NCI-H1436 (cell line): ENCODE measurements at places on chromosomes 6 and 20.

DNA sequence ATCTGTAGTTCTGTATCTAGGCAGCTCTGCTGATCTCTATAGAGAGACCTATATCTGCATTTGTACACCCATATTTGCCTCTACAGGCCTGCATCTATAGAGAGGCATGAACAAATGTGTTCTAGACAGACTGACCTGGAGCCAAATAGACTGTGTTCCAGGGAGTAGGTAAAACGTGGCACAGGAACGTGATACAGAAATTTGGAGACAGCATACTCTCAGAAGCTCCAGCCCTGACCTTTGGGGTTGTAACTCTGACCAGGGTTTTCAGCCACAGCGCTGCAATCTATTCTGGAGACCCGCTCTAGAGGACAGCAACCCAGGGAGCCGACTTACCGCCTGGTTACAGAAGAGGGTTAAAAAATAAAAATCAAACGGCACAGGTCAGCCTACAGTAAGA lies 983 bp downstream of the RBBP9 start:
- no peak for DNase-seq

GRCh38 chr6:28696167-28696566 lies 170.5 kb downstream of the GPX5 start:
- DNase-seq: no peak

GRCh38 chr6:159854959-159855358 lies 35.8 kb upstream of the MAS1 start:
- DNase-seq: no peak

GRCh38 chr6:107894809-107895396 lies 63.1 kb downstream of the SEC63 start:
- DNase-seq: no peak

DNA sequence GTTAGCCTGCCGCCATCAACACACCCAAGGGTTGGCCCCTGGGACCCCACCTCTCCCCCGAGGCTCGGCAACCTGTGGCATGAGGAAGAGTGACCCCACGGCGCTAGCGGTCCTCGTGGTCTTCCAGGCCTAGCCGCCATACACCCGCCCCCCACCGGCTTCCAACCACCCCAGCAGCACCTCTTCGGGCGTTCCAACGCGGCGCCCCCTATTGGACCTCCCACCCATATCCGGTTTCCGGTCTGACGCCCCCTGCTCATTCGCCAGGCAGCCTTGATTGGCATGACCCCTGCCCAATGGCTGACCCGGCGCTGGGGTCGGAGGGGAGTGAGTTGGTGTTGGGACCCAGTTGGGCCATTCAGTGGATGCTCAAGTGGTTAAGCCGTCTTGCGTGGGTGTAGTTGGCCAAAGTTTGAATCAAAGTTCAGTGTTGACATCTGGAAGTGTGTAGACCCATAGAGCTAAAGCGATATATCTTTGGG lies at the start of gene GNAS-AS1:
Gene GNAS-AS1 (minus strand): TSS at position 210 of the 482 bp plus-strand sequence.
- DNase-seq: no peak

DNA sequence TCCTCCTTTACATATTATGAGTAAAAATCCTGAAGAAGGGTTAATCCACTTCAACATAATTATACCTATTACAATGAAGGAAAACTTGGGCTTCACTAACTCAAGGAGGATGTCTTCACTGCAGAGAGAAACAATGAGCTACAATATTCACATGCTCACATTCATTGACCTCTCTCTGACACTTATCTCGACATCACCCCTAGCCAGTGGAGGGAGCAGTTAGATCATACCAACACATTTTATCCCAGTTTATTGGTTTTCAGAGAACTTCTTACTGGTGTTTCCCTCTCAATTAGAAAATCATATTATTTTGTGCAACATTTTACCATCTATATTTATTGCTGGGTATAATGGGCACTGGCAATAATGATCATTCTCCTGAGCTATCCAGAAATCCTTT lies 646.5 kb downstream of the TENT5A start:
- DNase-seq: no peak

DNA sequence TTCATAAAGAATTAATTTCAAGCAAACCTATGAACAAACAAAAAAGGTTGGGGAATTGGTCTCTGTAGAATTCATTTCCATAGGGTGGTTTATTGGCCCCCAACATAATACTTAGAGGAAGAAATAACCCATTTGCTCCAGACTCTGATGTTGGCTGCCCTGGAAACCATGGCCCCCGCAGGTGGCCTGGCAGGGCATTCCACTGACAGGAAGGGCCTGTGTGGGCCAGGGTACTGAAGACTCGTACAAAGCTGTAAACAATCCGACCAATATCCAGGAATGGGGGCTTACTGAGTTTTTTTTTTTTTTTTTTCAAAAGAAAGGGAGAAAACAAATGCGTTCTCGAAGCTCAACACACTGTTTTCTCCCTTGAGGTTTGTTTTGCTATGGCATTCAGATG lies 59.5 kb downstream of the CLIC5 start:
- no peak for DNase-seq

DNA sequence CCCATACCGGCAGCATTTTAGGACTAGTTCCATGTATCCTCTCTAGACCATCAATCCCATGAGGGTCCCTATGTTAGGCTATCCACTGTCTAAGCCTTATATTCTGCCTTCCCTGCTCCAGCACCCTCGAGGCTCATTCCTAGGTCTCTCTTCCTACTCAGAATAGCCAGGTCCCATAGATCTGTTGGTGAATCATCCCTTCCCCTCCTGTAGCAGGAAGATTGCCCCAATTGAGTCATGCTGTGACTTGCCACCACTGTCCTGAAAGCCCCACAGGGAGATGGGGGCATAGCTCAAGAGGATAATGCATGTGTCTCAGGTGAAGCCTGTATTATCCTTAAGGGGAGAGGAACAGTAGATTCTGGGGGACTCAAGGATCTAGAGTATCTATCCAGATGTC lies 143.1 kb upstream of the MOCS1 start:
- DNase-seq: no peak

DNA sequence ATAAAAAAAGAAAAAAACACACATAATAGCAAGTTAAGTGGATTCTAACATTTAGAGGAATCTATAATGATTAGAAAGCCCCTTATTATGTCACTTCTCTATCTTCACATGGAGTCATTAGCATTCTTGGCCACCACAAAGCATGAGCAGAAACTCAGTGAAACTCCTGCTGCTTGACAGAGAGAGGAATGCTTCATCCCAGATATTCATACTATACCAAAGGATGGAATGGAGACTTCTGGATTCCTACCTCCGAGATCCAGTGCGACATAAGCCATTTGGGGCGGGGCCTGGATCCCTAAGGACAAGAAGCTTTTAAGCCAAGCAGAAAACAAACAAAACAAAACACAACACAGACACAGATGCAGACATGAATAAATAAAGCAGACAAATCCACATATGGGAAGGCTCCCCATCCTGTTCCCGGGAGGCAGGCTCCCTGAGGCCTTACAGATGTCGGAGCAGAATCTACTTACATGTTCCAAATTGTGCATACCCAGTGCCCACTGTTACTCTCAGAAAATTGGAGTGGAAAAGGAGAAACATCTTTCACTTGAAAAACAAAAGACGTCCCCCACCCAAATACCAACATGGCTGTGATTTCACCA lies 727.3 kb downstream of the MAFB start:
- DNase-seq: no peak

DNA sequence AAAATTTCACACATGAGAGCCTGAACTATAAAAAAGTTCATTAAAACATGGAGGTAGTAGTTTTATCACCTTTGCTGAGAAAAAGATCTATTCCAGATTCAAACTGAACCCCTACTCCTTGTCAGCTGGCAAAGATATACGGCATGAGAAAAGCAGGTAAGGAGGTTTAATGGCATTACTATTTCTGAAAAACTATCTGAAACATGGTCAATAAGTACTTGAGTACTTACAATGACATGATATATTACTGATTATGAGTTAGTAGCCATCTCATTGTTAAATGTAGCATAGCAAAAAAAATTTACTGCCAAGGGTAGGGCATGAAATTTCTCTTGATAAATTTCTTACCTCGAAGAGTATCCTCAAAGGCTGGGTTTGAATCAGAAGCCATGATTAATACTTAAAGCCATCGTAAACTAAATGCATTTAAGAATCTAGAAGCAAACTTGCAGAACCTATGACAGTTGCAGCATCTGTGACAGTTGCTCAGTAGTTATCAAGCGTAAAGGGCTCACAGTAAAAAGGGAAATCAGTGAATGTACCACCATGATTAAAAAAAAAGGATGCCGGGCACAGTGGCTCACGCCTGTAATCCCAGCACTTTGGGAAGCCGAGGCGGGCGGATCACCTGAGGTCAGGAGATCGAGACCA lies 8.7 kb downstream of the SLC17A5 start:
- DNase-seq: no peak

DNA sequence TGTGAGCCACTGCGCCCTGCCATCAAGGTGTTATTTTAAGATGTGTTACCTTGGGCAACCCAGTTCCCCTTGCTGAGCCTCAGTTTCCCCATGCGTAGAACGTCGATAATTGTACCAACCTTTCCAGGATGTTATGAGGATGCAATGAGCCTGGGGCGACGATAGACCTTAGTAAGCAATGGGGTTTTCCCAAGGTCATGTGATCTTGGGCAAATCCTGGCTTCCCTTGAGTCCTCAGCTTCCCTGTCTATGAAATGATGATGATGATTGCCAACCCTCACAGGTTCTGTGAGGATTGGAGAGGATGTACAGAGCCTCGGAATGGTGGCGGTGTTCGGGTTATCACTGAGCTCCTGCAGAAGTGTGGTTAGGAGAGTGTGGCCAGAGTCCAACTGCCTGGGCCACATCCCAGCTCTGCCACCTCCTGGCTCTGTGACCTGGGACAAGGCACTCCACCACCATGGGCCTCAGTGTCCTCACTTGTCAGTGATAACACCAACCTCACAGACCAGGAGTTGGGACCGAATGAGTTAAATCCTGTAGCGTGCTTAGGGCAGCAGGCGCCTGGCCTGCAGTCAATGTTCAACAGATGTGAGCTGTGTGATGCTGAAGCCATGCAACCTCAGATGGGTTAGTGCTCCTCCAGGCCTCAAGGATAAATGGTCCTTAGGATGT lies 23.4 kb downstream of the SIRPA start:
- DNase-seq: no peak
